NCI-H1048 (cell line): ENCODE measurements at places on chromosomes 13 and 19.

DNA sequence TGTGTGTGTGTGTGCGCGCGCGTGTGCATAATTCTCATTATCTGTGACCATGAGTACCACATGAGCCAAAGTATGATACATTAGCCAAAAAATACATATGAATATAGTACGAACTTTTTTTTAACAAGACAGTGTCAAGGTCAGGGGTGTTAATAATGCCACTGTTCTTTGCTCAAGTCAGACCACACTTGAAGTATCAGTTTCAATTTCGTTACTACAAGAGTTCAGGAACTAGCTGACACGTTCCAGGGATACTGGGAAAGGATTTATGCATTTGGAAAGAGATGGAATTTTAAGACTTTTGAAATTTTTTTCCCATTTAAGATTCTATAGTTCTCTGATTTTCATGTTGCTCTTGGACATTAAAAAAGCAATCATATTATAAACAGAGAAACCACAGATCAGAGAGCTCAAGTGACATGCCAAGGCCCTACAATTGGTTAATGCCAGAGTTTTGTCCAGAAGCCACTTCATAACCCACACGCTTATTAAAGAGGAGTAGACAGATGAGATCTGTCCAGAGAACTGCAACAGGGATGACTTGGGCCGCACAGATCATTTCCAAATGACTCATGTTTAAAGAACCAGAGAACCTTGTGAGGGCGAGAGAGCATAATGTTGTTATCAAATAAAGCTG is 718.8 kb upstream of the SGCG start:
- no peak for DNase-seq

GRCh38 chr13:86601351-86601750 is 802.1 kb upstream of the SLITRK6 start:
- no peak for DNase-seq

DNA sequence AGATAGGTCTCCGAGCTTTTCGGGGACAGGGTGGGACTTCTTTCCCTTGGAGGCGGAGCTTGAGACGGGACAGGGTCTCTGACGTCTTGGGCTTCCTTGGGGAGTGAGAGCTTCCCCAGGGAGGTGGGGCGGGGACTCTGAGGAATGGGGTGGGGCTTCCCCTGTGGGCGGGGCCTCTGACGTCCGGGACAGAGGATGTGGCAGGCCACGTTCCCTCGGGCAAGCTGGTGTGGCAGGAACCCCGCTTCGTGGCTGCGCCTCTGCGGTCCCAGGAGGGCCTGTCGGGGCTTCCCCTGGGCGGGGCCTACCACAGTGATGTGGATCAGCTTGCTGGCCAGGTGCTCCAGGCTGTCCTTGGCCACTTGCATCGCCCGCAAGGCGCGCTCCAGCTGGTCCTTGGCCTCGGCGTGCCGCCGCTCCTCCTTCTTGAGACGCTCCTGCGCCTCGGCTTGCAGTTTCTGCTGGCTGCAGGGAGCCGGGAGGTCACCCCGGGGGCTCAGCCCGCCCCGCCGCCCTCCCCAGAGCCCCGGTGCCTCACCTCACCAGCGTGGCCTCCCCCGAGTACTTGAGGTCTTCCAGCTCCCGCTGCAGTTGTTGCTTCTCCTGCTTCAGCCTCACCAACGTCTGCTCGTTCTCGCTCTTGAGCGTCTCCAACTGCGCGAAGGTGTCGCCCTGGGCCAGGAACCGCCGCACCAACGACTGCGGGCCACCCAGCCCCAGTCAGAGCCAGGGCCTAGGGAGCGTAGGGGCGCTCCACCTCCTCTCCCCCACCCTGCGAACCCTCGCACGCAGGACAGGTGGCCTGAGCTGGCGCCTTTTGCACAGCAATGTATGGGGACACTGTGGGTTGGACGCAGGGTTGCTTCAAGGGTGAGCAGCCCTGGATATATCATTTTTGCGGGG is 3.3 kb upstream of the RGL3 start:
- DNase-seq, result no peak

DNA sequence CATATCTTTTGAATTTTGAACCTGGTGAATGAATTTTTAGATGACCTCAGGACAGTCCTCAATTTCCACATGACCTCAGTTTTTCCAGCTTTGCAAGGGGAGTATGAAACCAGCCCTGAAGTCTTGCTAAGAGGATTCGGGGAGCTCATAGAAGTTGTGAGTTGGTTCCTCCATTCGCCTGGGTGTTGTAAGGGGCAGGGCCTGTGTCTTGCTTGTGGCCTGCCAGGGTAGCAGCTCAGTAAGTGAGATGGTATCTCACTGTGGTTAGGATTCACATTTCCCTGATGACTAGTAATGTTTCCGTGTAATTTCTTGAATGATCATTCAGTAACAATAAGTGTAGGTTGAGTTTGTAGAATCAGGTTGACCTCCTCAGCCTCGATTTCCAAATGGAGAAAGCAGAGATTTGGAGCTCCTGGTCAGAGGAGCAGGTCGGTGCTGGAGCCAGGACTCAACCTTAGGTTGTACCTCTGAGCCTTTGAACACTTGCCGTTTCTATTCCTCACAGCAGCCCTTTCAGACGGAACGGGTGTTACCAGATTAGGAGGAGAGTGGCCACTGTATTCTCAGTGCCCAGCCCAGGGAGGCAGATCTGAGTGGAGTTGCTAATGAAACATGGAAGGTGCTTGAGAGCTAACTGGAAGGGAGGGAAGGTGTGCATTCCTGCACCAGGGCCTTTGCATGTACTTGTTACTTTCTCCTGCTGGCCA is 14.6 kb downstream of the NACC1 start:
- no peak for DNase-seq

- no peak for DNase-seq
These were observed 10.4 kb upstream of the ZSWIM4 start for GRCh38 chr19:13784731-13785452.

DNA sequence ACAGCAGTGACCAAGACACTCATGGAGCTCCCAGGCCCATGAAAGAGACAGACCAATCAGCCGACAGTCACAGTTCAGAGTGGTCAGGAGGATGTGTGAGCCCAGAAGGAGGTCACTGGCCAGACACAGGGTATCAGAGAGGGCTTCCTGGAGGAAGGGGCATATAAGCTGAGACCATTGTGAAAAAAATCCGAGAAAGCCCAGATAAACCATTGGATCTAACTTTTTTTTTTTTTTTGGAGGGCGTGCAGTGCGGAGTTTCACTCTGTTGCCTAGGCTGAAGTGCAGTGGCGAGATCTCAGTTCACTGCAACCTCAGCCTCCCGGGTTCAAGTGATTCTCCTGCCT is 4.2 kb downstream of the ITPKC start:
- no peak for DNase-seq

DNA sequence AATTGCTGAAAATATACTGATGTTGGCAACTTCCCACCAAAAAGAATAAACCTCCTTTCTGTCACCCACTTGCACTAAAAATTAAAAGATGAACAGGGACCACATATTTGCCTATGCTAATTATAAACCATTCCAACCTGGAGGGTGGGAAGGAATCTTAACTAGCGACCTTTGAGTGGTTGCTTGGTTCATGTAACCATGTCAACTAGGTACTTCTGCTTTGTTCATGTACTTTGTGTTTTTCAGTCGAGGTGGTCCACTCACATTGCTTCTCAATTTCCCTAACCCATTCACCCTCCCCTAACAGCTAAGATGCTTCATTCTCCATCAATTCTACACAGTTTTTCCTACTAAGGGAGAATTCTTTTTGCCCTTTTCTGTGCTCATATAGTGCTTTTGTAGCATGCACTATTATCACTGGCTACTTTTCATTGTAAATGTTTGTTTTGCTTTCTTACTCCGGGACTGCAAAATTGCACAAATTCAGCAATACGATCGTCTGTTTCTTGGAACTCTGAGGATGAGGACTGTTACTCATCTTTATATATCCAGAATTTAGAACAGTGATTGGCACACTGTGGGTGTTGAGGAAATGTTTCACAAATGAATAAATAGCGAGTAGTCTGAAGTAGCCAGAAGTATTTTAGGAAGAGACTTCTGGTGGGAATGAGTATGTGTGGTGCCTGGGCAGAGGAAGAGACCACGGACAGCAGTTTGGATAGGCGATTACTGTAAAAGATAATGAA is 187.5 kb downstream of the GPC6 start:
- DNase-seq, result no peak

GRCh38 chr19:50894478-50895356 is 16.5 kb downstream of the KLK4 start:
- no peak for DNase-seq

DNA sequence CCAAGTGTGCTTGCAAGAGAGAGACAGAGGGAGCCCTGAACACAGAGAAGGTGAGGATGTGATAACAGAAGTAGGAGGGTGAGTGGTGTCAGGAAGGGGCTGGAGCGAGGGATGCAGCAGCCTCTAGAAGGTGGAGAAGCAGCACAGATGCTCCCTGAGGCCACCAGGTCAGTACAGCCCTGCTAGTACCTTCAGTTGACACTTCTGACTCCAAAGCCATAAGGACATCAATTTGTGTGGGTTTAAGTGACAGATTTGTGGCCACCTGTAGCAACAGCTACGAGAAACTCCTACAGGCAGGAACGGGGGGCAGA is 6.9 kb downstream of the ERICH4 start:
- no peak for DNase-seq

DNA sequence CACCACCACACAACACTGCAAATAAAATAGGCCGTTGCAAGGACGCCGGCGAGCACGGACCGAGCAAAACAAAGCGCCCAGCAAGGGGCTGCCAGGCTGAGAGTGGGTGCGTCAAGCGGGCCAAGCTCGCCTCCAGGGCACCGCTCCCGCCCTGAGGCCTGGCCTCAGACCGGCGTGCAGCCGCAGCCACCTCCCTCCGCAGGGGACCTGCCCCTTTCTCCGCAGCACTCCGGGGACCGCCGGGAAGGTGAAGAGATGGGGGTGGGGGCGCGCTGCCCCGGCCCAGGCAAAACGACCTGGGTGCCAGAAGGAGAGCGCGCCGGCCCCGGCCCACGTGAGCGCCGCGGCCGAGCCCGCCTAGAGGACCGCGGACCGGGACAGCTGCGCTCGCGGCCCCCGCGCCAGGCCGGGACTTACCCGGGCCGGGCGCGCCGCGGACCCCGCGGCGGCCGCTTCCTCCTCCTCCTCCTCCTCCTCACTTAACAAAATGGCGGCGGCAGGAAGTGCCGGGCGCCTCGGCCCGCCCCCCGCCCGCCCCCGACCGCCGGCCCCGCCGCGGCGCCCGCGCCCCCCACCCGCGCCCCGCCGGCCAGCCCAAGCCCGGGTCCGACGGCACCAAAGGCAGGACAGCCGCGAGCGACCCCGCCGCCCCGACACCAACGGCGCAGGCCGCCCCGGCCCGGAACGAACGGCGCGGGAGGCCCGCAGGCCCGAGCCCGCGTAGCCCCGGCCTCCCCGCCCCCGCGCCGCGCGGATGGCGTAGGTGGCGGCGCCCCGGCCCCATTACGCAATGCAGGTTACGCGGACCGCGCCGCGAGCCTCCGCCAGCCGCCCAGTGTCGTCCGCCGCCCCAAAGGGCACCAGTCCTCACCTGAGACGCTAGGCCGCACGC is 674 bp downstream of the BRD4 start:
- DNase-seq, result no peak
